ENCODE measurements at places on chromosomes 2 and 18.
A peak's percentile ranks its signal among the peaks of the same experiment; 100 is the strongest.

DNA sequence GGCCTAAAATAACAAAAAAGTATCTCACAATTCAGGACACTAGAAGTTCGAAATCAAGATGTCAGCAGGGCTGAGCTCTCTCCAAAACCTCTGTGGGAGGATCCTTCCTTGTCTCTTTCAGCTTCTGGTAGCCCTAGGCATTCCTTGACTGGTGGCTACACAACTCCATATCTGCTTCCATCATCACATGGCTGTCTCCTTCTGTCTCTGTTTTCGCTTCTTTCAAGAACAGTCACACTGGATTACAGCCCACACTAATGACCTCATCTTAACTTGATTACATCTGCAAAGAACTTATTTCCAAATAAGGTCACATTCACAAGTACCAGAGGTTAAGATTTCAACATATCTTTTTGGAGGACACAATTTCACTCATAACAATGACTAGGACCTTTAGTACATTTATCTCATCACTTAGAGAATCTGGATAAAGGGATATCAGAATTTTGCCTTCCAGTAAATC lies 275.2 kb downstream of the IRS1 start:
- DNase-seq = no peak

GRCh38 chr2:11753886-11754699 lies 7.7 kb downstream of the LPIN1 start:
- DNase-seq = no peak

GRCh38 chr2:222049946-222050345 lies 248.9 kb downstream of the PAX3 start:
- no peak for DNase-seq

- DNase-seq = no peak
Measured at GRCh38 chr2:48461721-48462120, 68.2 kb upstream of the STON1 start.

DNA sequence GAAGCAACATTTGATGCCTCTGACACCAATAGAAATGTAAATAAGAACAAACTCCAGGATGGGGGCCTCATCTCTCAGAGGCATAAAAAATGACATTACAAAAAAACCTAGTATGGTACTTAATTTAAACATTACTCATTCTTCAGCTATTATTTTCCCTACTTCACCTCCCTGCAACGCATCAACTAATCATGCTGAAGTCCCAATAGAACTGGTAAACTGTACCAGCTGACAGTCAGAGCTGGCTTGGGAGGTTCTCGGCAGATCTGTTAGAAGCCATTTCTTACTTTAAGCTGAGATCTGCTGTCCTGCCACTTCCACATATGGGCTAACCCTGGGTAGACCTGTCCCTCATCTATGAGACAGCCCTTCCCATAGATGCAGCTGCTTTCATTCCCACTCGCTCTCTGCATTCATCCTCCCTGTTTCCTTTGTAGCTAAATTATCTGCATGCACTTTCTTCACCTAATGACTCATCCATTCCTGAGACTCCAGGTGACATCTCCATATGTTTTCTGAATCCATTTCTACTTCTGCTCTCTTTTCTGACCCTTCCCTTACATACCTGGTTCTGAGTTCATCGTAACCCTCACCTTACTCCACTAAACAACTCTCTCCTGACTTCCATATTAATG lies 108.1 kb downstream of the AOX1 start:
- DNase-seq = no peak

GRCh38 chr2:235647264-235647663 lies 153.4 kb downstream of the AGAP1 start:
- no peak for DNase-seq

- no peak for DNase-seq
Measured at GRCh38 chr18:10530002-10530401, 4.2 kb downstream of the NAPG start.

DNA sequence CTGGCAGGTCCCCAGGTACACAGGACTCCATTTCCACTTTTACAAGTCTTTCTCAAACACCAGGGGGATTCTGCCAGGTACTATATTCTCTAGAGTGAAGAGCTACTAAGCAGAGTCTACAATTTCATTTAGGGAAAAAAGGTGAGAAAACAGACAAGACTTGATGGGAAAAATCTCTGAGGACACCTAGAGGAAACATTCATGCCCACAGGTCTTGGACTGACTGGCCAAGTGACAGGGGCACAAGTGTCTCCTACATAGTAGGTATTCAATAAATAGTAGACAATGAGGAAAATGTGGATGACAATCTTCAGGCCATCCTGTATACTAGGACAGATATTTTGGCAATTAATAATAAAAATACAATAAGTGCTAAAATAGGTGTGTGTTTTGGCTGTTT lies 228.6 kb downstream of the CLIP4 start:
- DNase-seq = no peak

- DNase-seq = no peak
Measured at GRCh38 chr2:239496700-239497099, 95.9 kb upstream of the HDAC4 start.

- DNase-seq = no peak
Measured at GRCh38 chr2:16082276-16082675, 141.9 kb downstream of the MYCN start.

DNA sequence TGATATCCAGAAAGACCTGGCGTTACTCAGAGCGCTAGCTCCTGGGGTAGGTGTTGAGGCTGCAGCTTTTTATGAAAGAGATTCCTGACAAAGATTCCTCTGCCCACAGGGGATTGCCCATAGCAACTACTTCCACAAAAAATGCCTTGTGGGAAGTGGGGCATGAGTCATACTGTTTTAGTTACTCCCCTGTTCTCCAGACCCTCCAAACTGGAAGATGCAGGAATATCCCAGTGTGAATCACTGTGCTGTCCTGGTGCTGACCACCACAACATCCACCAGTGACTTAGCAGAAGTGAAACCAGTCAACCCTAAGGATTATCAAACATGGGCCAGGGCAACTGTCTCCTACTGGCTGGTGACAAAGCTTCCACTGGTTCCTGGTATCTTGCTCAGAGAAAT lies 61.8 kb downstream of the CDH2 start:
- no peak for DNase-seq

- DNase-seq = no peak
Measured at GRCh38 chr2:133080822-133081221, 410.8 kb upstream of the LYPD1 start.

DNA sequence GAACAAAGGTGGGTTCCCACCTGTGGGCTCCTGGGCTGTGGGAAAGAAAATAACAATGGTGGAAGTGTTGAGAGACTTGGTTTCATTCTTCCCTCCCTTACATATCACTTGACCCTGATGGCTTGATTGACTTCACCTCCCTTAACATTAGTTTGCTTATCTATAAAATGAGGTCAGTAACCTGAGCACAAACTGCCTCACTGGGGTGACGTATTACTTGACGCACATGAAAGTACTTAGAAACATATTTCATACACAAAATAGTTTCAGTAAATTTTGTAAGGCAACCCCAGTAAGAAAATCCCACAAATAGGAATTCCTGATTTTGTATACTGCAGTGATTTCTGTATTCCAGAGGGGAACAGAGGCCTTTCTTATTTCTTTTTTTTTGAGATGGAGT lies 29.4 kb upstream of the LPIN2 start:
- no peak for DNase-seq

DNA sequence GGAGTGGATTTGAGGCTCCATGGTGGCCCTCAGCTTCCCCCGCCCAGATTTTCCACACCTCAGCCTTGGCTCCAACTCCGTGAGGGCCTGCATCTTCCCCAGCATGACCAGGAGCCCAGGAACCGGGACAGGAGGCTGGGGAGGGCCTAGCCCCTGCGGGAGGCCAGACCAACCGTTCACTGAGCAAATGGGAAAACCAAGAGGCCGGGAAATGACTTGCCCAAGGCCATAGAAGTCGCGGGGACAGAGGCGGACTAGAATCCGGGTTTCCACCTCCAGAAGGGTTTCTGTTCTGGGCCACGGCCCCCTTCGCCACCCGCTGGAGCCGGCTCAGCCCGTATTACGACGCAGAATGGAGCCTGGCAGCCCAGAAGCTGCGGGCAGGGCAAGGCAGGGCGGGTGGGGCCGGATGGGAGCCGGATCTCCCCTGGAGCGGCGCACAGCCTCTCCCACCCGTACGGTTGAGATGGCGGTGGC lies 7.9 kb upstream of the CRYBA2 start:
- DNase-seq = no peak

- no peak for DNase-seq
Measured at GRCh38 chr2:23449413-23449812, 64.4 kb downstream of the KLHL29 start.

- no peak for DNase-seq
Measured at GRCh38 chr2:136255648-136256461, 137.9 kb upstream of the CXCR4 start.

DNA sequence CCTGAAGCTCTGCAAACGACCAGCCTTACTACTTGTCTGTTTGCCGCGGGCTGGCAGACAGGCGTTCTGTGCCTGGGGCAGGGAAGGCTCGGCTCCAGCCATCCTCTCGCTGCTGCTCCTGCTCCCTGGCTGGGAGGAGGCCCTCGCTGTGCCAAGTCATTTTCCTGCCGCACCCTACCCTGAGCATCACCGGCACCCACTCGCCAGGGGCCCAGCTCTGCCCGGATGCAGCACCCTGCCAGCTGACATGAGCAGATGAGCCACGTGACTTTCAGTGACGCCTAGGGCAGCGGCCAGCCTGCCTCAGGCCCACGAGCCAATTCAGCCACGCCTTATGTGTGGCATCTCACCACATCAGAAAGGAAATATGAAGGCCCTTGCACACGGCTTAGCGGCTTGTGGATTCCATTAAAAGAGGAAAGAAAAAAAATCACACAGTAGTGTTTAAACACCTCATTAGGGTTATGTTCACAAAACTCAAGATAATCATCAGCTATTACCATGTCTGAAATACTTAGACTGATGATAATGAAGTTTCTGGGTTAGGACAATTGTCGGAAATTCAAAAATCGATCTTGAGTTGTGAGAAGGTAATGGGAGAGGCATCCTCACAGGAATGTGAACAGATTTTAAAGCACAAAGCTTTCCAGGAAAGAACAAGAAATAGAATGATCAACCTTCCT lies 250.5 kb downstream of the TWIST2 start:
- DNase-seq = no peak

DNA sequence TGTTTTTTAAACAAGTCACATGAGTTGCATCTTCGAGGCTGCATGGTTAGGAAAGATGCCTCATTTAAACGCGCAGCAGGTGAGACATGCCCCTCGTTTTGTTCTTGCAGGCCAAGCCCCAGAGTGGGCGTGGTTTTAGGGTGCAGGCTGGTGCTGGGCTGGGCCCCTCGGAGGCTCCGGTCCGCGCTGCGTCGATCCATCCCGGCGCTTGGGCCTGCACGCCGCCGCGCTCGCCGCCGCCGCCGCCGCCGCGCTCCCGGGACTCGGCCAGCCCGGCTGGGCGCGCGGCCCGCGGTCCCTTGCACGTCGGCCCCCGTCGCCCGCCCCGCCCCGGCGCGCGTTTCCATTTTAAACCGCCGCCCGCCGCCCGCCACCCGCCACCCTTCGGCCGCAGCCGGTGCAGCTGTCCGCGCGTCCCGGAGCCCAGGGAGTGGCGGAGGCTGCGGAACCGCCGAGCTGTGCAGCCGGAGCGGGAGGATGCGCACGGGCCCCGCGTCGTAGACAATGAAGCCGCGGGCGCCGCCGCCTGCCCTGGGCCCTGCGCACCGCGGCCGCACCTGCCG lies 175.5 kb downstream of the AGAP1 start:
- DNase-seq = peak; percentile 19

GRCh38 chr2:85325466-85325811 lies 2.4 kb downstream of the TGOLN2 start:
- no peak for DNase-seq

DNA sequence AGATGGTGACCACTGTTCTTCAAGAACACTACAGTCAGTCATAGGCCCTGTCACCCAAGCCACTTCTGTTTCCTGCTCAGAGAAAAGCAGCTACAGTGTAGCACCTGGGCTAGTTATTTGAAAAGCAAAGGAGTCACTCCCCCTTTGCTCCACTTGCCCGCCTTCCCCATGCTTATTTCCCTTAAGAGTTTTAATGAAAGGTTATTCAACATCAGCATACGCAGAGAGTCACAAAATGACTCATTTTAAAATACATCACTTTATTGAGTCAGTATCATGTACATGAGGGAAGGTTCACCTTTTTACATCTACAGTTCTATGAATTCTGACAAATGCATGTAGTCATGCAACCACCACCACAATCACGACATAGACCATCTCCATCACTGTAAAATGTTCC lies 71.3 kb downstream of the TNFRSF11A start:
- no peak for DNase-seq

DNA sequence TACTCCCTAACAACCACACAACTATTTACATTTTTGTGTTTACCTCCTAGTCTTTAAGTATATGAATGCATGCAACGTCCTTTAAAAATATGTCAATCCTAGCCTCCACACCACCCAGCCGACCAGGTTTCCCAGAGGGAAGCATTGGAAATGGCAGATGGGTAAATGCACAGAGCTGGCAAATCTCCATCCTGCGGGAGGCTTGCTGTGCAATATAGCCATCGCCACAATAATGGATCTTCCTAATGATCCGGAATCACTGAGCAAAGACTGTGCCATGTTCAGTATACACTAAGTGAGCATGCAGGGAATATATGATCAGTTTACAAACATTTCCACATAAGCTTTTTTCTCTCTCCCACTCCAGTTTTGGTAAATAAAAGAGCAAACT lies 131.8 kb downstream of the NEDD4L start:
- no peak for DNase-seq

- DNase-seq = no peak
Measured at GRCh38 chr2:65885266-65885665, 452.9 kb upstream of the SPRED2 start.

GRCh38 chr18:25055076-25055475 lies 296.9 kb downstream of the ZNF521 start:
- no peak for DNase-seq

DNA sequence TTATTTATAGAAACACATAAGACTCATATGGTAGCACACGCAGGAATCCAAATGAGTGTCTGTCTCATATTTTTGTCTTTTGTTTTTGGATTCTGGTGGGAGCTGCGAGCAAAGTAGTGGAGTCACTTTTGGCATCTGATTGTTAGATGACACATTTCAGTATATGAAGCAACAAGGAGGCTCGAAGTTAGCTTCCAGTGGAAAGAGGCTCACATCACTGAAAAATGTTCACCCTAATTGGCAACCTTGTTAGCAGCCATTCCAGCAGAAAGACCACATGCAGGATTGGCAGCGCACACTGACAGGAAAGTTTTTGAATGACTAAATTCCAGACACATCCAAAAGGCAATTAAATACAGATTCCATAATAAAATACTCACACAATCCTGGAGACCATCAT lies 87.4 kb downstream of the MYT1L start:
- DNase-seq = no peak

- no peak for DNase-seq
Measured at GRCh38 chr2:238095143-238095542, 5.0 kb upstream of the ESPNL start.

- no peak for DNase-seq
Measured at GRCh38 chr2:95314598-95314963, 17.4 kb downstream of the KCNIP3 start.

- DNase-seq = no peak
Measured at GRCh38 chr2:162013514-162014475, 60.2 kb downstream of the DPP4 start.

GRCh38 chr18:51011709-51012108 lies 18.3 kb upstream of the SMAD4 start:
- no peak for DNase-seq
